ENCODE measurements at places on chromosomes 3 and 15.
A peak's percentile ranks its signal among the peaks of the same experiment; 100 is the strongest.

DNA sequence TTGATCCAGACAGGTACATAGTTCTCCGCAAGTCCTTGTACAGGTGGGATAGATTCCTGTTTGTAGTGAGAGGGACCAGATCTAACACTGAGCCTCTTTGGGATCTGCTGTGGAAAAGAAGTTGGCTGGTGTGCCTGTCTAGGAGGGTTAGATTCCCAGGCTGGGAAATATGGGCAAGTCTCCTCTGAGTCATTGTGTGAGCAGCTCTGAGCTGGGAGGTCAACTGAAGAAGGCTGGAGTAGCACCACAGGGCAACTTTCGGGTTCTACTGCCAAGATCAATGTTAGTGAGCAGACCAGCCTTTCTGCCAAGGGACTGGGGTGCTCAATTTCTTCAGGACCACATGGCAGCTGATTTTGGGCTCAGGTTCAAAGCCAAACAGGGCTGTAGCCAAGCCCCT lies 33.4 kb downstream of the CLDN1 start:
- no peak for DNase-seq

DNA sequence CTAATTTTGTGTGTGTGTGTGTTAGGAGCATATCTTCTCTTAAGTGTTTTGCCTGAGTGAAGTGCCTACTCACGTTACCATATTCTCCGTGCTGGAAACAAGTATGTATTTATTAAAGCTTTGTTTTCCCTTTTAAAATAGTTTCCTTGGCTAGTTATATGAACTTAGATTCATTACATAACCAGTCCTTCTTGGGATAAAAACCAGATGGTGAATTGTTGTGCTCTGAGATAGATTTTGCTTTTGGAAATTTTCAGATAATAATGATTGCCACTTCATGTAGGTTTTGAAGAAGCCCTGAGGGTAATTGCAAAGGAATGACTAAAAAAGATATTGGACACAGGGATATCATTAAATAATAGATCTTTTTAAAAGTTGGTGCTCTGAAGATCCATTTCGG lies 390.2 kb upstream of the SGO1 start:
- no peak for DNase-seq

DNA sequence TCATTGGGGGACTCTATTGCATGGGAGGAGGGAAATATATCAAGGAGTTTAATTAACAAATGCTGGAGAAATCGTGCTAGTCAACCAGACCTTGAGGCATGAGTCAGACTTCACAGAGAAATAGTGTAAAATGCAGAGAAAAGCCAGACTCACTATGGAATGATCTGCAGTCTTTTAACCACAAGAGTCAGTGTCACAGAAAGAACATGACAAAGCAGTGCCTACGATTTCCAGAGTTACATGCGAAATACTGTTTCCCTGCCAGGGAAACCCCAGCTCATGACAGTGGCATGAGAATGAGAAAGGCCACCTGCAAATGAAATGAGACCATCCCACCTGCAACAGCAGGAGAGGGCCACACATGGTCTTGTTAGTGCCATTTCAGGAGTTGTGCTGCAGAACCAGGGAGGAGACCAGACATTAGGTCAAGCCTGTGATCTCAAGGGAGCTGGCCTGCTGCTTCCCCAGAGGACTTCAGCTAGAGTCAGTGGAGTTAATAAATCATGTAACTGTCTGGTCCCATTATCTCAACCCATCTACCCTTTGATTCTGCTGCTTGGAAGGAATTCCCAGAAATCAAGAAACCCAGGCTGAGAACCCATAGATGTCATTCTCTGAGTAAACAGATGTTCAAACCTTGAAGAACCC lies 79.0 kb downstream of the ERC2 start:
- no peak for DNase-seq

DNA sequence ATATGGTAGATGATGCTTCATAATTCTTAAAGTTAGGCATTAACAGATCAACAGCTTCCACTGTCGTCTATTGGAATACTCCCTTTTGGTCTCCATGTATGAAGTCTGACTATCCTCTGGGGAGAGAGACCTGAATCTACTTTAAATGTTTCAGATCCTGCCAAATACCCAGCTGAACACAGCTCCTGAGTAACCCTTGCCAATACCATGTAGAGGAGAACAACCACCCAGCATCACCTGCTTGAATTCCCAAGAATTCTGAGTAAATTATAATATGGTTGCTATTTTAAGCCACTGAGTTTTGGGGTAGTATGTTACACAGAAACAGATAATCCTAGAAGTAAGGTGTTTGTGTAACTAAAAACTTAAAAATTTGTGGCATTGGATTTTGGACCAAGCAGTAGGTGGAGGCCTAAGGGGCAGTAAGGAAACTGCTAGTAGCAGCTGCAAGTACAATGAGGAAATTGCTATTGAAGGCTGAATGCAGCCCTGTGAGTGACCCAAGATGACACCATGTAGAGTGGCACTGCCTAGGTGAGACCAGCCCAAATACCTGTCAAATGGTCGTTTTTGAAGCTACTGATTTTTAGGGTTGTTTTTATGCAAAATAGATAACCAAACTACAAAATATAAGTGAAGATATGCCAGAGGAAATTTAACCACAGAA lies 30.9 kb downstream of the NRG4 start:
- no peak for DNase-seq

- DNase-seq, result no peak
Observed at GRCh38 chr3:78368636-78369345, 1328.9 kb downstream of the ROBO2 start.

- DNase-seq, result no peak
Observed at GRCh38 chr15:58477170-58477569, 45.4 kb downstream of the LIPC start.

DNA sequence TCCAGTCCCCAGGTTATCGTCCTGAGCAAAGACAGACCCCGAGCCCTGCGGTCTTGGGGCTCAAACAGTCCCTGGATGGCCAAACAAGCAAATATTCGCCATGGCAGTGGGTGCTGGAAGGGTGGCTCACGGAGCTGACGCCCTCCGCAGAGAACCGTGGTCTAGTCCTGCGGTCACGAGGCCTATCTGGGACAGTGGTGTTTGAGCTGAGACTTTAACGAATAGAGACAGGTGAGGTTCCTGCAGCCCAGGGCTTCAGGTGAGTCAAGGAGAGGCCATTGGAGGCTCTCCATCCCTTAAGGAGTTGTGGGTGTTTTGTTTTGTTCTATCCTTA lies 399 bp upstream of the SUCLG2 start:
- DNase-seq, result no peak

DNA sequence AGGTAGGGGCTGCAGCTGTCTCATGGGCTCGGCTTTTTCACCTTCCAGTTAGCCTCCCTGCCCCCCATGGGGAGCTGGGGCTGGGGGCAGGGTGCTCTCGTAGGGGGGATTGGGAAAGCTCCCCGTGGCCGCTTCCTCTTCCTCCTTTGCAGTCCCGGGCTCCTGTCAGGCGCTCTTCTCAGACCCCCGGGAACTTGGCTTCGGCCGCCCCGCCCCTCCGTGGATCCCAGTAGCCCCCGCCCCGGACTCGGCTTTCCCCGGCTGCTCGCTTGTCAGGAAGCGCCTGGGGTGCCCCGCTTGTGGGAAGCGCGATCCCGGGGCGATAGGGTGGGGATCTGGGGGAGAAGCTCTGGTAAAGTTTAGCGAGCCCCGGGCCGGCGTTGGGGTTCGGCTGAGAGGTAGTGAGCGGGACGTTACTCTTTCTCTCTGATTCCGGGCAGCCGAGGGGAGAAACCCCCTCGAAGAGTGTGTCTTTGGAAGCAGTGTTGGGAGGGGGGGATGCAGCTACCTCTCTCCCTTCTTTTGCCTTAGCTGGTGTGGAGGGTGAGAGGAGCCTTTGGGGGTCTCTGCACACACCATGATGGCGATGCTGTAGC lies 611 bp downstream of the PIAS1 start:
- peak; percentile 76 for DNase-seq

- DNase-seq, result no peak
Observed at GRCh38 chr3:61875046-61875844, 313.9 kb downstream of the PTPRG start.

DNA sequence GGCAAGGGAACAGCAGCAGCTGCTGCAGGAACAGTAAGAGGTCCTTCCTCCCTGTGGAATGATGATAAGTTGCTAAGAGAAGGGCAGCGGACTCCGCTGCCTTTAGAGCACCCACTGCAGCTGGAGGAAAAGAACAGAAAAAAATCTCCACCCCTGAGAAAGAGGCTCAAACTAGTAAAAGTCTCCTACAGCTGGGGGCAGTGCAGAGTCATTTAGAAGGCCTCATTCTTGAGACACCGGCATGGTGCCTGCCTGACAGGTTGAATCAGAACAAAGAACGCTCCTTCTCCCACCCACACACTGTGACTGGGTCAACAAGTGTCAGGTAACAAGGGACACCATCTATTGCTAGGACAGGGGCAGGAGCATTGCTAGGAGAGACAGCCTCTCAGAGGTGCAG lies 188.4 kb downstream of the ABHD5 start:
- DNase-seq, result no peak
